ENCODE measurements at places on chromosomes 11 and 22.

- no peak for DNase-seq
Measured at GRCh38 chr11:36726420-36726819, 128.4 kb upstream of the RAG2 start.

GRCh38 chr11:15841931-15842740 is 514.2 kb downstream of the SOX6 start:
- no peak for DNase-seq

DNA sequence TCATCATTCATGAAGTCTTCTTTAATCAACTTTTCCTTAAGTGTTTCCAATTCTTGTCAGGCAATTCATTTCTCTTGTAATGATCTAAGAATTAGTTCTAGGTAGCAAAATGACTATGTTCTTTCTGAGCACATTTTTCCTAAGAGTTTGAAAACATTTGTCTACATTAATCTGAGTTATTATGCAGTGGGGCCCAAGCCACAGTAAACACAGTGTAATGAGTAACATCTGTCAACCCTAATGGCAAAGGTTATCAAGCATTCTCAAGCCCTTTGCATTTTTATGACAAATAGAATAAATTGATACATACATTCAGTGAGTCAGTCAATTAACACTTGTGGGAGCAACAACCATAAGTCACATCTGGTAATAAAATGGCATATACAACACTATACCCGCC is 106.7 kb upstream of the ZC3H12C start:
- DNase-seq, result no peak

GRCh38 chr22:16804882-16805281 is 20.3 kb downstream of the XKR3 start:
- no peak for DNase-seq

DNA sequence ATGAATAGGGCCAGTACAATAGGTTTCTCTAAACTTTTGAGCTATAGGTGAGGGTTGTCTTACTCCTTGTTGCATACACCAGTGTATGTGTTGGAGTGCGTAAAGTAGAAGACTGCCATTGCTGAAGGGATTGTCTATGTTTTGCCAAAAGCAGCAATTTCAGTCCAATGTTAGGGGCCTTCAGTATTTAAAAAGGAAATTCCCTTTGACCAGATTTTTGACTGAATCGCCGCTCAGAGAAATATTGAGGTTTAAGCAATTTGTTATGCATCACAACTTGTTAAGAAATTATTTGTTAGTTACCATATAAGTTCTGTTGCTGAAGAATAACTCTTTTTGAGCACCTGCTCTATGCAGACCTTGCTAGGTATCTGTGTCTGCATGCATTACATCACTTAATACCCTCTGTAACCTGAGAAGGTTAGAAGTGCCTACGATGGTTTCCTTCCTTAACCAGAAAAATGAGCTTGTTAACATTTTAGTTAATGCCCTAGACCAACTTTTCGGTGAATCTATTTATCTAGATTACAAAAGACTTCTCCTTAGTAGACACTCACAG is 33.9 kb downstream of the MMP20 start:
- DNase-seq, result no peak

- no peak for DNase-seq
Measured at GRCh38 chr22:19055801-19056200, 66.4 kb downstream of the DGCR2 start.

DNA sequence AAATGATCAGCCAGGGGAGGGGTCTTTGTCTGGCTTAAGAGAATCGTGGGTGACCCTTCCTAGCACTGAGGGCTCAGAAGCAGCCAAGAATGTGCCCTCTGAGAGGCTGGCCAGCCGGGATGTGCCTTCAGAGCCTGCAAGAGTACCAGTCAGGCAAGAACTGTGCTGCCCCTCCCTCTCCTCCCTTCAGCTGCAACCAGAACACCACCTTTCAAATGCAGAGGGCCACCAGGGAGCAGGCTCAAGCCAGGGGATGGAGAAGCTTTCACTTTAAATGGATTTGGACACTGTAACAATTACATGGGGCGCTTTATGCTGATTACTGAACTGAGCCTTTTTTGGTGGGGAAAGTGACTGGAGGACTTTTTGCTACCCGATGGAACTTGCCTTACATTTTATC is 44.9 kb upstream of the TENM4 start:
- no peak for DNase-seq

- no peak for DNase-seq
Measured at GRCh38 chr11:27350511-27350910, 12.5 kb downstream of the CCDC34 start.

- DNase-seq, result no peak
Measured at GRCh38 chr11:72232260-72233055, 7.9 kb downstream of the INPPL1 start.

DNA sequence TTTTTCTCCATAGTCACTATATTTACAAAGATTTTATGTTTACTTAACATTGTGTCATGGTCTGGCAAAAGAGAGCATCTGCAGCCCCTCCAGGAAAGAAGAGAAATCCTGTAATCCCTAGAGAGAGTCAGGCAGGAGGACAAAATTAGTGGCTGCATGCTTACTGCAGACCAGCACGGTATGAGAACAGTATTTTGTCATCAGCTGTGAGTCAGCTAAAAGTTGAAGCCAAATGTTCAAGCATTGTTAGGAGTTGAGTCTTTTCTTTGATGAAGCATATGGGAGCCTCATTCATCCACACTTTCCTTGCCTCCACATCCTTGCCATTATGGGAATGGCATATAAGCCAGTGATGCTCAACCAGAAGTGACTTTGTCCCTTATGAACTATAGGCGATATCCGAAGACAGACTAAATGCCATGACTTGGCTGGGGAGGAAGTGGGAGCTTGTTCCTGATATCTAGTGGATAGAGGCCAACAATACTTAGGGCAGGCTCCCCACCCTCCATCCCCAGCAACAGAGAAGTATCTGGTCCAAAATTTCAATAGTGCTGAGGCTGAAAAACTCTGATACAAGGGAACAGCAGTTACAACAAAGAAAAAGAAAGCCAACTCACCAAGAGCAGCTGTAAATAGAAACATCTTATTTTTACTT is 112.0 kb upstream of the OR5AK2 start:
- DNase-seq, result no peak

- DNase-seq, result no peak
Measured at GRCh38 chr11:1533342-1533725, 38.7 kb downstream of the DUSP8 start.

DNA sequence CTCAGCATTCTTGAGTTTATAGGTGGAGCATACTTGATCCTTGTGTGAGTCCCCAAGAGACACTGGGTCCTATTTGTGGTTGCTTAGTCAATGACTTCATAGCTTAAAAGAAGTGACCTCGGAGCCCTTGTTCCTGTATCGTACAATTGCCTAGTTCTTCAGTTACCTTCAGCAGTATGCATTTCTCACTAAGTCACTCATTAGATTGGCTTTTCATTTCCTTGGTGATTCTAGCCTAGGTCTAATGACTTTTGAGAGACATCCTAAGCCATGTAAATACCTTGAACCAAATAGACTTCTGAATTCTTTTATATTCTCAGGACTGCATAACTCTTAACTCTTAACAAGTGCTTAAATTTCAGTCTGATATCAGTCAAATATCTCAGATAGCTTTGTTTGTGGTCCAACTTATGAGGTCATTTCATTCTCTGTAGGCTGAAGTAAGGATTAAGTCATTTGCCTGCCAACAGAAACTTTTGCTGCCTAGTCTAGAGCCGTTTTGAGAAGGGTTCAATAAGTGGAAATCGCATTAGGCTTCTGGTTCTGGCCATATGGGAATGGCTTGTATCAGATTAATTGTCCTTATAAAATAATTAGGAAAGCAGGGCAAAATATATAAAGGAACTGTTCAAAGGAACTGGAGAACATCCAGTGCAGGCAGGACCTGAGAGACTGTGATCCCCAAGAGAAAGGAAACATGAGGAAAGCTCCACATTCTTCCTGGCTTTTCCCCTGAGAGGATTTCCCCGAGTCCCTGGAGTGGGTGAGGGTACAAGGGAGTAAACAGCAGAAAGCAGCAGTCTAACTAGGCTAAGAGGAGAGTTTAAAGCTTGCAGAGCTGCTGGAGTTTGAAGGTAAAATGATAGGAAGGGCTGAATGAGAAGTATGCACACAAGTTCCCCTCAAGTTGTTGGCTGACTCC is 39.9 kb downstream of the TRAF6 start:
- peak; percentile 77 for DNase-seq

GRCh38 chr11:124313131-124313530 is 618 bp downstream of the OR8D1 start:
- no peak for DNase-seq

GRCh38 chr11:12680246-12680939 is 6.2 kb downstream of the TEAD1 start:
- DNase-seq, result peak; percentile 87

GRCh38 chr22:49062802-49063544 is 764.7 kb downstream of the BRD1 start:
- DNase-seq, result no peak

DNA sequence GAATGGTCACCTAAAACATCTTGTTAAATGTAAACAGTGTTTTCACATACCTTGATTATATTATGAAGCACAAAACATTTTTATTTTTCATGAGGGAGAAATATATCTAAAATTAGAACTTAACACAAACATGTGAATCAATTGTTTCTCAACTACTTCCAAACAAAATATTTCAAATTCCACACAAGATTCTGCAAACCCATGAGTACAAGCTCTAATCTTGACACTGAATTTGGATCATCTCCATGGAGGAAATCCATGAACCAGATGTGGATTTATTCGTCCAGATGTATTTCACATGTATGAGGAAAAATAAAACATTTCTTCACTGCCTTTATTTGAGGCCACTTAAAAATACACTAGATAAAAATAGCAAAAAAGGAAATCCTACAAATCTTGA is 184.2 kb downstream of the SBF2 start:
- DNase-seq, result peak; percentile 11

DNA sequence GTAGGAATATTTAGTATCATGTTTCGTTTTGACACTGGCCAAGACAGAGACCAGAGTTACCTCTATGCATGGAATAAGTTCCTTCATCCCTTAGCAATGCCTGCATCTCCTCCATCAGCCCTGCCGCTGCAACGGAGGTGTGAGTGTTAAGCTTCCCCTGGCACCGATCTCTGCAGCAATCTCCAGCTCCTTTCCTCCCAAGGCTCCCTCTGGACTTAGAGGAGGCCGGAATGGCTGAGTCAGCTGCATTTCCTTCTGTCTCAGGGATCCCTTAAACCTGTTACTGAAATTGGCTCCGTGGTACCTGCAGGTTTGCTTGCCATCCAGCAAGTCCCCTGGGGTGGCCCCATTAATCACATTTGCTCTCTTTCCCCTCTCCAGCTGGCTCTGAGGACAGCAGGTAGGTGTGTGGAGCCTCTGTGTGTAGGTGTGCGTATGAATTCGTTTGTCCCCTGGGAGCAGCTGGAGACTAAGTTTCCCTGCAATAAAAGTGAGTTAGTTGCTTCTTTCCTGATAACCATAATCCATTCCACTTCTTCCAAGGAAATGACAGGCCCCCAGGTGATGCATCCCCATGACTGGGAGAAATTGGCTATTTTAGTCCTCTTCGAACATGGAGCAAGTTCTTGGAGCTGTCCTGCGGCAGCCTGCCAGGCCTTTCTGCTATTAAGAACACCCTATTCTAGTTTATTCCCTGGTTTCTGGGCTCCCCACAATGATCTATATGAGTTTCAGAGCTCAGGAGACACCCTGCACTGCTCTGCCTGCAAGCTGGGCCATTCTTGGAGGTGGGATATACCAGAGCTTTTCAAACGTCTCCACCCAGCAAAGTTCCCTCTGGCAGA is 457.2 kb upstream of the CADM1 start:
- no peak for DNase-seq

DNA sequence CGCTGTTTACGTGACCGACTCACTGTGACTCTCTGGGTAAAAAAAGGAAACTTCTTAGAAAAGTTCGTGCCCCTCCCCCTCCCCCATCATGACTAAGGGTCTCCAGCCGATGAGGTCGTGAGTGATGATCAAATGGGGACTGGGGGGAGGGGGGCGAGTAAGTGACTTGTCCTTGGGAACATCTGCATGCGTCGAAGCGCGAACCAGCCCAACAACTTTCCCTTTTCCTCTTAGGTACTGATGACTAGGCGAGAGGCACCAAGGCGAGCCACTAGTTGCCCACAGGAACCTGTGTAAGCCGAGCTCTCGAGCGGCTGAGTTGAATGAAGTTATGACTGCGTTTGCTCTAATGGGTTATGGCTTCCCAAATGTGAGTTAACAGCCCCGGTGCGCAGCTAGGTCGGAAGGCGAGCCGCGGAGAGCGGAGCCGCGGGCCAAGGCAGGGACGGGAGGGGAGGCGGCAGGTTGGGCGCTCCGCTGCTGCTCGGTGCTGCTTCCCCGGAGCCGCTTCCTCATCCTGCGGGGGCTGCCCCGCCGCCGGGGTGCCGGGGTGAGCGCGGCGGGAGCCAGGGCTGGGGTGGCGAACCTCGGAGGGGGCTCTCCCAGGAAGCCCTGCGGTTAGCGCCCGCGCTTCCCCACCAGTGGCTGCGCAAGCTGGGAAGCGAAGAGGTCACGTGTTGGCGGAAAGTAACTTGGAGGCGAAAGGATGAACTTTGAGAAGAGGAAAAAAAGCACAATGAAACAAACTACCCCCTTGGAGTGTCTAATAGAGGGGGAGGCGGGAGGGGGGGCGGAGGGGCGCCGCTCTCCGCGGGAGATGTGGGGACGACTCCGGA is 22.1 kb upstream of the BDNF start:
- DNase-seq, result peak; percentile 36

GRCh38 chr11:120128392-120129119 is 9.4 kb downstream of the TRIM29 start:
- peak; percentile 63 for DNase-seq

- no peak for DNase-seq
Measured at GRCh38 chr11:105024394-105024793, 1.4 kb upstream of the CASP5 start.

DNA sequence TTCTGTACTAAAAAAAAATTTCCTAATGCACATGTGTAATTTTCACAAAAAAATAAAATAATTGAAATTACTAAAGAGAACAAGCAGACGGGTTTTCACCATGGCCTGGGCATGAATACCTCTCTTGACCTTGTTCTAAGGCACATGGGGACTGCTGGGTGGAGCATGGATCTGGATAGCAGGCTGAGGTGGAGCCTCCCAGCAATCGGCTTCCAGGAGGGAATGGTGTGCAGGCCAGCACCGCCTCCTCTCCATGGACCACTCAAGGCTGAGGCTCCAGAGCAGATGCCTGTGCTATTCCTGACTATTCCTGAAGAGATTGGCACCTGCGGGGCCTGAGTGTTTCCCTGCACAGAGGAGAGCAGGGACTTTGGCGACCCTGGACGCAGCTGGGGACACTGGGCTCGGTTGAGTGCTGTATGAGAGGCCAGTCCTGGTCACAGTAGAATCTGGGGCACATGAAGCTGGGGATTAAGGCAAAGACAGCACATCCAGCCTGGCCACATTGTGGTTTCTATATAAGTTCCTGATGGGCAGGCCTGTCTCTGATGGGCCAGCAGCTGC is 963.6 kb downstream of the BRD1 start:
- DNase-seq, result no peak
